HT1080 (cell line): ENCODE measurements at places on chromosomes 3 and 15. TPM values are rescaled to one million over a fixed set of nuclear protein-coding genes. Genes with fewer than 3 reads are reported as not detected.

Gene CHP1
- total RNA-seq = 62.3 and 69.8 TPM in 2 replicates

Gene TM2D3
- 68.4 and 80.1 TPM in 2 replicates for total RNA-seq

Gene PHLDB2
- 57.3 and 58.5 TPM in 2 replicates for total RNA-seq

Gene TGM5
- total RNA-seq = 0.20 and 0.98 TPM in 2 replicates

Gene ADAMTS9
- total RNA-seq = 1.8 and 2.4 TPM in 2 replicates

Gene AADACL2
- not detected in 2 replicates for total RNA-seq
